CD4-positive, alpha-beta T cell treated with Interleukin-12 subunit alpha and Interleukin-12 subunit beta, for 1 hour (primary cell): ENCODE measurements at places on chromosomes 4 and X.

- no peak for DNase-seq
Observed at GRCh38 chr4:147246096-147246495, 234.8 kb upstream of the EDNRA start.

GRCh38 chr4:40992472-40993295 is 221.7 kb downstream of the APBB2 start:
- no peak for DNase-seq

- no peak for DNase-seq
Observed at GRCh38 chrX:93120805-93121204, 552.6 kb downstream of the NAP1L3 start.

- no peak for DNase-seq
Observed at GRCh38 chr4:170589597-170590191, 499.9 kb upstream of the AADAT start.

- no peak for DNase-seq
Observed at GRCh38 chrX:42992199-42992943, 214.4 kb upstream of the PPP1R2C start.
